Activated T-cell treated with anti-CD3 and anti-CD28 coated beads for 24 hours (primary cell): ENCODE measurements at places on chromosomes 6 and 20.

DNA sequence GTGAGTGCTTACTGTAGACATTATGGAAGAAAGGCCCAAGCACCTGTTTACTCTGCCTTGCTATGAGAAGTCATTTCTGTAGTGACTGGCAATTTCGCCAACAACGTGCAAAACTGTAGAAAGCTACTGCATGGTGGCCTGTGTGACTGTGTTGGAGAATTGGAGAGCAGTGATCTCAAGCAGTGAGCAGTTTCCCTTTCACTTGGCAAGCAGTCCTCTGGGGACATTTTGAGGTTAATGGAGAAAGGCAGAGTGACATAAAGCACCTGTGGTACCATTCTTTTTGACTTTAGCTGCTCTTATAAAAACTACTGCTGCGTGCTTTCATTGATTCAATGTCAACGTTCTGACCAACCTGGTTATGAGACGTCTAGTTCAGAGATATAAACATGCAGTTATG is 382.6 kb upstream of the JAG1 start:
- no peak for DNase-seq

DNA sequence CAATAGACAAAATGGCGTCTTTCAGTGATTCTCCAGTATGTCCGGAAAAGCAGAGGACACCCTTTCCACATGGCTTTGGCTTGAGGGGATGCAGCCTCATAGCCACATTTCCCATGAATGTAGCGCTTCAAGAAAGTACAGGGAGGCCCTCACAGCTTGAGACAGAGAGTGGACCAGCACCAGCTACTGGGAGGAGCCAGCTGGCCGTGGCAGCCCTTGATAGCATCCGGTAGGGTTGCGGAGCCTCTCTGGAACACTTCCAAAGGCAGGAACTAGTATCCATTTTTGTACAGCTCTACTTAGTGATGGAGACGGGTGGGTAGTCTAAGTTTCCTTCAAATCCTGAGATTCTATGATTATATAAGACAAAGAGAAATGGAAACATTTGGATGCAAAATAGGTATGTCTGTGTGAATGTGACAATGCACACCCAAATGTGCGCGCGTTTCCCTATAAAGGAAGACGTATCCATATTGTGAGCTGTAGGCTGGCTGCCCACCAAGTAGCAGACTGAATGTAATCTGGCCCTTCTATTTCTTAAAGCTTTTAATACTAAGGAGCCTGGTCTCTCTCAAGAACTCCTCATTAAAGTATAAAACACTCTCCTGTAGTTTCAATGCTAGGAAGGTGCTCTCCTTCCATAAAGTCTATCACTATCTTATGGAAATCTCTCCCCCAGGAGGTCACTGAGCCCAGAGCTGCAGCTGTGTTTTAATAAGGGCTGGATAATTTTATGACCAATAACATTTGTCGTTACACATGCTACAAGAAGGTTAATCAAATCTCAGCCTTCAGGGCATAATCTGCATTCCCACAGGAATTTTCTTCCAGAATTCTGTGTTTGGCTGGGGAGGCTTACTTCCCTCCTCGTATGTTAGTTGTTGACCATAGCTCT is 74.0 kb downstream of the SOBP start:
- no peak for DNase-seq

DNA sequence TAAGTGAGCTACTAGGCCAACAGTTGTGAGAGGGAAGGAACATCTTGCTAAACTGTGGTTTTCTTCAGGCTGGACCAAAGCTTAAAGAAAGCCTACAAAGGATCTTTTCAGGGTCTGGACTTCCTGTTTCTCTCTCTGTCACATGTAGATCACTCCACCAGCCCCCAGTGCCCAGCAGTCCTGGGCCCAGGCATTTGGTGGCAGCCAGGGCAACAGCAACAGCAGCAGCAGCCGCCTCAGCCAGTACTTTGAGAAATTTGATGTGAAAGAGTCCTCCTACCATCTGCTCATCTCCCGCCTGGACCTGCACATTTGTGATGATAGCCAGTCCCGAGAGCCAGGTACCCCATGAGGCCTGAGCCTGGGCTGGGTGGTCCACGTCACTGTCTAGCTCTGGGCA is 44.1 kb downstream of the BLTP3A start:
- no peak for DNase-seq

DNA sequence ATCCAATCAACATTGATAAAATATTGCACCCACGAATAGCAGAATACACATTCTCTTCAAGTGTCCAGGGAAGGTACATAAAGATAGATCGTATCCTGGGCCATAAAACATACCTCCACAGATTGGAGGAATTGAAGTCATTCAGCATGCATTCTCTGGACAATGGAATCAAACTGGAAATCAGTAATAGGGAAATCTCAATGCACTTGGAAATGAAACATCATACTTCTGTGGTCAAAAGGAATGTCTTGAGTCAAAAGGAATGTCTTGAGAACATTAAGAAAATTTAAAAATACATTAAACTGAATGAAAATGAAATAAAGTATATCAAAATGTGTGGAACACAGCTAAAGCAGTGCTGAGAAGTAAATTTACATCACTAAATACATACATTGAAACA is 138.8 kb downstream of the TFAP2A start:
- no peak for DNase-seq

DNA sequence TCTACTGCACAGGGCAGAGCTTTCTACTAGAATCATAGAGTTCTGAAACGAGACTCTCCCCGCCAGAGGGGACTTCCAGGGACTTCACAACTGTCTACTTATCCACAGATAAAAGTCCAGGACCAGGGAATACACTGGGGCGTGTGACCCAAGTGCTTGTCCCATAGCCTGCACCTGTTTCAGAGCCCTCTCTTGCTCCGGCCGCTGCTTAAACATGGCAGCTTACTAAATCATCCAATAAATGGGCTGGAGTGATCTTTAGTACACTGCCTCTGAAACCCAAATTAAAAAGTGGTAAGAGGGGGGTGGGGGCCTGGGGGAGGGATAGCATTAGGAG is 8.9 kb upstream of the RAB44 start:
- DNase-seq, result no peak

DNA sequence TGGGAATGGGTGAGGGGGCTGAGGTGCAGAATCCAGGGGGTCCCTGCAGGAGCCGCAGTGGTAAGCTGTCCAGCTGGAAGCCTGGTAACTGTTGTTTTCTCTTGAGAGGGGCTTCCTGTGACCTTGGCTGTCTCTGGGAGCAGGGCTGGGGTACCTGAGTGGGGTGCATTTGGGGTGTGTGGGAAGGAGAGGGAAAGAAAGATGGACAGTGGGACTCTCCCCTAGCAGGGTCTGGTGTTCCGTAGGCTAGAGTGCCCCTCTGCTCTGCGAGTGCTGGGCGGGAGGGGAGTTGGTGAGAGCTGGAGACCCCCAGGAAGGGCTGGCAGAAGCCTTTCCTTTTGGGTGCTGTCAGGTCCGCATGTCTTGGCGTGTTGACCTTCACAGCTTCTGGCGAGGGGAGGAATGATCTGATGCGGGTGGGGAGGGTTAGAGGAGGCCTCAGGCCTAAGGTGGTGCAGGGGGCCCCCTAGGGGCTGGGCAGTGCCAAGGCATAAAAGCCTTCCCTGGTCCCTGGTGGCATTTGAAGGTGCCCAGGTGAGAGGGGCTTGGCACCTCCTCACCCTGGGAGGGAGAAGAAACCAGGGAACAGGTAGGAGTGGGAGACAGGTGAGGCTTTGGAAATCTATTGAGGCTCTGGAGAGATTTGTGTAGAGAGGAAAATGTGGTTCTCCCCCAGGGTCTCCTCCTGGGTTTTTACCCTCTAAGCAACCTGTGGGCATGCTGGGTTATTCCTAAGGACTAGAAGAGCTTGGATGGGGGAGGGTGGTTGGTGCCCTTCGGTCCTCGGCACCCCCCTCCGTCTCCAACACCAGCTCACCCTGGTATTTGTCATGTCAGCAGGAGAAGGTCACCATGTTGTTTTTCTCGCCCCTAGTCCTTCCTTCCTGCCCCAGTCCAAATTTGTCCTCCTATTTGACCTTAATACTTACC is 3.3 kb downstream of the VEGFA start:
- DNase-seq, result no peak

- DNase-seq, result no peak
These were observed 437.4 kb upstream of the NRSN1 start for GRCh38 chr6:23688650-23689049.
